ENCODE measurements at places on chromosomes 2 and 18.

GRCh38 chr18:33573193-33573592 lies 4.8 kb upstream of the ASXL3 start:
- DNase-seq: no peak

GRCh38 chr2:121521359-121521758 lies 9.3 kb upstream of the RNU4ATAC start:
- no peak for DNase-seq

DNA sequence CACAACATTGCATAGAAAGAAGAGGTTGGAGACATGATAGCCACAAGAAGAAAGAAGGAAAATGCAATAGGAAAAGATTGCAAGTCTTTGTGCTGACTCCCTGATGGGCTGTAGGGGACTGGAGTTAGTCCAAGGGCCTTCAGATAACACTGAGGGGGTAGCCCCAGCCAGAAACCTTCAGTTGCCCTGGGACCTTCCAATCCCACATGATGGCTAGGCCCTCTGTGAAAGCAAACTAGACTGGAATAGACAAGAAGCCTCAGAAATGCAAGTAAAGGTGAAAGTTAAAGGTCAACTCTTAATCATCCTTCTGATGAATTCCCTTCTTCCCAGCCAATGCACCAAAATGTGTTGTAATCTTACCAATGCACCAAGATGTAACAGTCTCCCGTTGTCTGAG lies 19.2 kb downstream of the CMPK2 start:
- DNase-seq: no peak

DNA sequence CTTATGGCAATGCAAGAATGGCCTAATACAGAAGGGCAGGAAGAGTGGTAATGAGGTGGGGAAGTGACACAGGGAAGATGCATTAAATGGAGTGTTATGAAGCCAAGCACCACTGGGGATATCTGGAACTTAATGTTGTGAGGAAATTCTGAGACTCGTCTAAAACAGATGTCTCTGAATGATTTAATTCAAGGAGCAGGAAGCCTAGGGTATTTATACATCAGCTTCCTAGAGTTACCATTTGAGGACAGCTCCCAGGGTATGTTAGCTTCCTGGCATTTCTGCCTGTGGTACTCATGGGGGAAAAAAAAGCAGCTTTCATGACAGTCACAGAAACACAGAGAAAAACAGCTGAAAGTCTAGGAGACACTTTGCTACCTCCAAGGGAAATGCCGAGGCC lies 989.5 kb downstream of the CBLN2 start:
- no peak for DNase-seq

- DNase-seq: no peak
Measured at GRCh38 chr2:121273116-121273515, 11.9 kb downstream of the TFCP2L1 start.

- DNase-seq: peak; percentile 84
Measured at GRCh38 chr2:173553593-173553992, 198.9 kb downstream of the CDCA7 start.

DNA sequence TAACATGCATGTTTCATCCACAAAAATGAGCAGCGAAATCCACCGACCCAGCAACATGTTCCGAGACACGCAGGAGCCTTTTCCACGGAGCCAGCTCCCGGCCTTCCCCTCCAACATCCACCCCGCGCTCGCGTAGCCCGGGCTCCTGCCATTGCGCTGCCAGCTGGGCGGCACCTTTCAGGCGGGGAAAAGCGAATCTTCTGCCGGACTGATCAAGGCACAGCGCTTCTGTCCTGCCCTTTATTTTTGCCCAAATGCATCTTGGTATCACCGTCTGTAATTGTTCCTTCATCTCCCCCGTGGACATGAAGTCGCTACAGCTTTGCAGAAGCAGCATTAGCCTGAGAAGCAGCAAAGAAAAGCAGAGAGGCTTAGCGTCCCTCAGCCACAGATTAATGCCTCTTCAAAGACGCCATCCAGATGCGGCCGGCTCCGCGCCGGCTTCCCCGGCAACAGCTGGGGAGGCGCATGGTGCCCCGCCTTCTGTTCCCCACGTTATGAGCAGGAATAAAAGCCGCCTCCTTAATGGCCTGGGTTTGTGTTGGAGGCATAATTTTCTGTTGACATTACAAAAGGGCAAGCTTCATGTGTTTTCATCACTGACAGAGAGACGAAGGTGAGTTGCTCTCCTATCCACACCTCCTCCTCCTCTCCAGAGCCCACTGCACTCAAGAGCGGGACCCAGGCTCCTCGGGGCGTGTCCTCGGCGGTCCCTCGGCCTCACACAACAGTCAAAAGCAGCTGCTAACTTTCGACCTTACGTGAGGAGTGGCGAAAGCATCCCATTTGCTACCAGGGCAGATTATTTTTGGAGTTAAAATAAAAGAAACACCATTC lies 122.1 kb upstream of the SALL3 start:
- DNase-seq: no peak

DNA sequence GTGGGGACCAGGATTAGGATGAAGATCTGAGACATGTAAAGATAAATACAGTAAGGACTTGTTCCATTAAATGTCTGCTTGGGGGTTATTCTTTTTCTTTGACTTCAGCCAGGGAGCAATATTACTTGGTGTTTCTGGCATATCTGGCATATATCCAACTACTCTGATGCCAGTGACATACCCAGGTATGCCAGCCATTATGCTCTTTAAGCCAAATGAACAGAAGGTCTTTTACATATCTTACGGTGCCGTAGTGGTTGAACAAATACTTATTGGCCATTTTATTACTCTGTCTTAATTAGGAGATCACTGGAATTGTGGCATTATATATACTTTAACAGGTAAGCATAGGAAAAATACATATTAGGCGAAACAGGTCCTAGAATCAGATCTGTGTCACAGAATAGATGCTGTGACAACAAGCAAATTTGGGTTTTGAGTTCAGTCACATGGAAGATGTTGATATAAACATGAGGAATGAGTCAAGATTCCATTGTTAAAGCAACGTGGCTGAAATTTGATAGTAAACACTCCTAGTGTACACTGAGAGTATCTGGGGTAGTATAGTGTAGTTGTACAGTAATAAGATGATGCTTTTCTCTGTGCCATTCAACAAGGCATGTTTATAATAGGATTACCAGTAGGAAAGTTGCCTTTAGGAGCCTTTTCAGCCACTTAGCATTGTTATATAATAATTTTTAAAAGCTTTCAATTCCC lies 62.6 kb downstream of the KCTD18 start:
- DNase-seq: no peak

All from fibroblast of skin of right quadriceps (primary cell).